CD4-positive, alpha-beta T cell treated with Interferon gamma for 1 hour (primary cell): ENCODE measurements at places on chromosomes 7 and 10.

- peak; percentile 29 for DNase-seq
Observed at GRCh38 chr7:105015390-105015965, 1.5 kb downstream of the KMT2E start.

GRCh38 chr10:112214298-112214926, 30.8 kb upstream of the GPAM start:
- no peak for DNase-seq

GRCh38 chr7:111429781-111430180, 132.5 kb downstream of the IMMP2L start:
- DNase-seq, result no peak

- no peak for DNase-seq
Observed at GRCh38 chr7:155931396-155932085, 119.3 kb upstream of the SHH start.

DNA sequence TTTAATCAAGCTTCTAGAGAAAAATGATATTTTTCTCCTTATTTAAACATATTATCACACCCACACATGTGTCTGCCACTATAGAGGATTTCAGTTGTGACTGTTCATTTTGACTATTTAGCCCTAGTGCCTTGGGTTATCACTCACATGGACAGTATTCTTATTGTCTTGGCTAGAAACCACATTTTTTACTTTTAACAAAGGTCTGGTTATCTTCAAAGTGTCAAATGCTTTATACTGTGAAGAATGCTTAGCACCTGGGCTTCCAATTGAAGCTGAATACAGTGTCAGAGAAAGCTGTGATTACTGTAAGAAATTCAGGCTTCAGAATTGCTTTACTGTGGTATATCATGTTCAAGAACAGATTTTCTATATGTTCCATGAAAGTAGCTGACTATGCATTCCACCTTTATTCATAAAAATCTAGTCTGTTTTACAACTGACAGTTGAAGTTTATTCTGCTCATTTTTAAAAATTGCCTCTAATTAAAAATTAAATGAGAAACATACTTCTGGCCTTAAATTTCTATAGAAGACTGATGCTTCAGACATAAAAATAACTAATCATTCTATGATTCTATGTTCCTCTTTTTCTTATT, 278.6 kb downstream of the SEMA3D start:
- no peak for DNase-seq

- no peak for DNase-seq
Observed at GRCh38 chr10:101878869-101879268, 35.3 kb upstream of the KCNIP2 start.

GRCh38 chr10:22850541-22850940, 77.3 kb upstream of the ARMC3 start:
- DNase-seq, result no peak

DNA sequence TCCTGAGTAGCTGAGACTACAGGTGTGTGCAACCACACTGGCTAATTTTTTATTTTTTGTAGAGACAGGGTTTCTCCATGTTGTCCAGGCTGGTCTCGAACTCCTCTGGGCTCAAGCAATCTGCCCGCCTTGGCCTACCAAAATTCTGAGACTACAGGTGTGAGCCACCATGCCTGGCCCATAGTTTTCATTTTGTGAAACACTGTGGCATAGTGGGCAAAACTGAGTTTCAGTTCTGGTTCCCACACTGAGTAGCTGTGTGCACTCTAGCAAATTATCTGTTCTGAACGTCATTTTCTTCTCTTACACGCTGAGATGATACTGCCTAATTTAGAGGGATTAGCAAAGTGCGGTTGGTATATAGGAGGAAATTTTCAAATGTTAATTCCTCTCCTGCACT, 13.5 kb downstream of the ATP5MK start:
- no peak for DNase-seq

DNA sequence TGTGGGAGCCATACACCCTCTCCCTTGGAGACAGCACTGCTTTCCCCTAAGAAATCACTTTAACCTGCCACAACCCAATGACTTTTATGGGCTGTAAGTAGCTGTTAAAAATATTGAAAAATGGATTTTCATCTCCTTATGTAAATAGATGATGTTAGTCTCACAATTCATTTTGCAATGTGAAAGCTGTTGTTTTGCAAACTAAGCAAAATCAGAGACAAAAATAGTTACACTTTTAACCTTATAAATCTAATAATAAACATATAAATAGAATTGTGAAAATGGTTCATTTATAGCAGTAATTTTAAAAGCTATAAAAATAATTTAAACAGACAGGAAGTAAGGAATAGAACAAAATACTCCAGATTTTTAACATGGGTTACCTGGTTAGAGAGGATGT, 268.8 kb upstream of the MAGI2 start:
- DNase-seq, result no peak

GRCh38 chr7:128801667-128802418, 10.1 kb downstream of the CCDC136 start:
- DNase-seq, result no peak

- peak; percentile 13 for DNase-seq
Observed at GRCh38 chr10:103692952-103693811, 162.2 kb downstream of the SH3PXD2A start.

- no peak for DNase-seq
Observed at GRCh38 chr7:78220754-78221153, 422.2 kb downstream of the PHTF2 start.

DNA sequence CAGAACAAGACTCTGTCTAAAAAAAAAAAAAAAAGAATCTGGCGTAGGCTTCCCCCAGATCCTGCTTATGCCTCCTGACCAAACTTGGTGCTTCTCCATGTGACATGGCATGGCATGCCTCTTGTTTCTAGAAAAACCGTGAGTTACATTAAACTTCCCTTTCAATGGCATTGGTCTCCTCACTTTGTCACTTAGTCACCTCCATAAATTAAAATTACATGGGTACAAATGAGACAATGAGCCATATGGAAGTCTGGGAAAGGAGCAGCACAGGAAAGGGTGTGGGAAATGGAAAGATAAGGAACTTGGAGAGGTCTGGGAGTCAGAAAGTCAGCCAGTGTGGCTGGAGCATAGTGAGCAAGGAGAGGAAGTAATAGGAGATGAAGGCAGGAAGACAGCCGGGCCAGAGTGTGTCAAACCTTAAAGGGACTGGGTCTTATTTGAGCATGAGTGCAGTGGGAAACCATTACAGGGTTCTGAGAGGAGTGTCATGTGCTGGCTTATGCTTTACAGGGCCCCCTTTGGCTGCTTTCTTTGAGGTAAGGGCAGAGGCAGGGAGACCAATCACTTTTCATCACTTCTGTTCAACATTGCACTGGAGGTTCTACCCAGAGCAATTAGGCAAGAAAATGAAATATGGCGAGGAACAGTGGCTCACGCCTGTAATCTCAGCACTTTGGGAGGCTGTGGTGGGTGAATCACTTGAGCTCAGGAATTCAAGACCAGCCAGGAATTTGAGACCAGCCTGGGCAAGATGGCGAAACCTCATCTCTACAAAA, 21.3 kb upstream of the ZMIZ2 start:
- DNase-seq, result no peak

- DNase-seq, result no peak
Observed at GRCh38 chr7:19113855-19114550, 3.4 kb downstream of the TWIST1 start.

- no peak for DNase-seq
Observed at GRCh38 chr10:102065561-102066398, 631 bp downstream of the HPS6 start.

DNA sequence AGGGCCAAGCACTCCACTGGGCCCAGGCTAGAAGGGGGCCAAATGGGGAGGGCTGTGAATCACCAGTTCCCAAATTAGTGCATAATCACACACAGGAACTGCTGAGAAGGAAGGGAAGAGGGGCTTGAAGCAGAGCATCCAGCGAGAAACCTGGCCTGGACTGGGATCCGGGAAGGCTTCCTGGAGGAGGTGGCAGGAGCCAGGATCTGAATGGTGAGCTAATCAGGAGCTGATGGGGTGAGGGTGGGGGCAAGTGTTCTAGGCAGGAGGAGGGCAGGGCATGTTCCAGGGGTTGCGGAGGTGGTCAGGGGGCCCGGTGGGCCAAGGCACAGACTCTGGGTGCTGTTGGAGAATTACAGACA, 12.6 kb downstream of the PWWP2B start:
- DNase-seq, result no peak

DNA sequence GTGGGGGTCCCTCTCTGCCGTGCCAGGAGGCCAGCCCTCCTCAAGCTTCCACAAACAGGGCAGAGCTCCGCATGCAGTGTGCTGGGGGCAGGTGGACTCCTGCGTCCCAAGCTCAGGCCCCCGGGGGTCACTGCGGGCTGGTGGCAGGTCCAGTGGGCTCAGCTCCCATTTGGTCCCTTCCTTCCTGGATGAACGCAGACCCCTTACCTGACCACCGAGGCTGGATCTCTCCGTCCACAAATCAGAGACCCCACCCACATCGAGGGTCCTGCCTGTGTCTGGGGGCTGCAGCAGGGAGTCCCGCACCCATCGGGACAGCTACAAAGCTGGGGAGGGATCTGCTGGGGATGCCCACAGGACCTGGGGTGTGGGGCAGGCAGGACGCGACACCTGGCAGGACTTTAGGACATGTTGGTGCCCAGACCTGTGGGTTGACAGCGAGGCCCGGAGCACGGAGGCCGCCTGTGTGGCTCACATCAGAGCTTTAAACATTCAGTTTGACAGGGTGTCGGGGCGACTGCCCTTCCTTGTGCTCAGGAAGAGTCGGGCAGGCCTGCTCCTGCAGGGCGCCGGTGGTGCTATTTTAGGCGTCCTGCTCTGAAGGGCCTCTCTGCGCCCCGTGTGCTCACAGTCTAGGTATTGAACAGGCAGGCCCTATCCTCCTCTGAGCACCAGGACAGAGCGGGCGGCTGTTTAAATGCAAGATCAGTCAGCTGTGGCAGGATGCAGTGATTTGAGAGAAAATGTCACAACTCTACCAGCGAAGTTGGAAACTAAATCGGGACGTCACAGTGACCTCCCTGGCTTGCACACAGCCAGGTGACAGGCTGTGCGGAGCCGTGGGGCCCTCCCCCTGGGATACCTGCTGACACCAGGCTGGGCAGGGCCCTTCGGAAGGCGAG, 15.9 kb upstream of the CFAP46 start:
- no peak for DNase-seq

- DNase-seq, result no peak
Observed at GRCh38 chr10:45382591-45382990, 8.6 kb downstream of the ALOX5 start.

- no peak for DNase-seq
Observed at GRCh38 chr10:89003344-89003743, 12.7 kb downstream of the FAS start.

- DNase-seq, result no peak
Observed at GRCh38 chr10:69828144-69828870, 26.6 kb downstream of the COL13A1 start.

- no peak for DNase-seq
Observed at GRCh38 chr7:135913404-135913803, 63.8 kb downstream of the MTPN start.

GRCh38 chr7:38105874-38106483, 72.1 kb upstream of the STARD3NL start:
- no peak for DNase-seq

- DNase-seq, result no peak
Observed at GRCh38 chr7:47241112-47242065, 340.5 kb downstream of the TNS3 start.

- DNase-seq, result no peak
Observed at GRCh38 chr7:40966693-40967092, 736.2 kb downstream of the INHBA start.

DNA sequence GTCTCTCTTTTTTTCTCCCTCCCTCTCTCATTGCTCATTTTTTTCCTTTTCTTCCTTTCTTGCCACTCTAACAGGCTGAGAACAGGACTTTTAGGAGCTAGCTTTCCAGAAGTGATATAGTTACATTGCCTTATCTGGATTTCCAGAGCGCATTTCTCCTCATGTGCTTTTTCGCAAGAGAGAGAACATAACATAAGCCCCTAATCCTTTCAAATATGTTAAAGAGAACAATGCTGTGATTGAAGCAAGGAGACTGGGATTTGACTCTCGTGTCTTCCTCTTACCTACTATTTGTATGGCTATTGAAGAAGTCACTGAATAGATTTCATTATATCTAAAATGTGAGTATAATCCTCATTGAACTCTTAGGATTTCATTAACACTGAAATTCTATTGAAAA, 101.2 kb upstream of the PRPS1L1 start:
- no peak for DNase-seq

DNA sequence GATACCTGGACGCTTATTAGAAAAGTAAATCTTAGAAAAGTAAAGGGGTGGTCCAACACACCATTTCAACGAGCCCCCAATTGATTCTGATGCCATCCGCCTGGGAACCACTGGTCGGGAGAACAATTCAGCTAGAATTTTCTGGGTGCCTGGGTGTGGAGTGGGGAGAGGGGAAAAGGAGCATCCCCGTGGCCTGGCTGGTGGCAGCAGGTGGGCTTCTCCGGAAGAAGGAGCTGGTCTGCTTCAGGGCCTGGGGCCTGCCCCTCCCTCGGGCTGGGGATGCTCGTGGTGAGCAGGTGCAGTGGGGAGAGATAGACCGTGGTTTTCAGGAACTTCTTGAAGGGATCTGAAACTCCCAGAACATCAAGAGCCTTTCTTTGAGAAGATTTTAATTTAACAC, 39.9 kb upstream of the DUSP5 start:
- DNase-seq, result peak; percentile 24

DNA sequence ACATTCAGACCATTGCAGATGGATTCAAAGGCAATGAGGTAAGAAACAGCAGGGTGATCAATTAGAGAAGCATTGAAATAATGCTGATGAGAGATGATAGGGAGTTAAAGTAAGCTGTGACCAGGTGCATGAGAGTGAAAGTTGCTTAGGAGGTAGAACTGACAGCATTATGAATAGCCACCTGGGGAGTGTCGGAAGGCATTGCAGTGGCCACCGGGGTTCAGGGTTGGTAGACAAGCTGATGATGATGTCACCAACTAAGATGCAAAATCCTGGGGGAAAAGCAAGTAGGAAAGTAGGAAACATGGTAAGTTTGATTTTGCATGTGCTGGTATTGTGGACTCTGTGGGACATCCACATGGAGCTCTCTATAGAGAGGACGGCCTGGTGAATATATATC, 211.9 kb upstream of the ETV1 start:
- no peak for DNase-seq

- DNase-seq, result no peak
Observed at GRCh38 chr7:20241194-20241910, 24.2 kb upstream of the MACC1 start.

GRCh38 chr10:8133146-8133545, 78.7 kb downstream of the GATA3 start:
- DNase-seq, result no peak

GRCh38 chr7:73615886-73616285, 8.4 kb downstream of the MLXIPL start:
- no peak for DNase-seq
